ENCODE measurements at places on chromosomes 1 and 21.

- DNase-seq = no peak
Measured at GRCh38 chr1:64578270-64578973, 108.5 kb downstream of the CACHD1 start.

DNA sequence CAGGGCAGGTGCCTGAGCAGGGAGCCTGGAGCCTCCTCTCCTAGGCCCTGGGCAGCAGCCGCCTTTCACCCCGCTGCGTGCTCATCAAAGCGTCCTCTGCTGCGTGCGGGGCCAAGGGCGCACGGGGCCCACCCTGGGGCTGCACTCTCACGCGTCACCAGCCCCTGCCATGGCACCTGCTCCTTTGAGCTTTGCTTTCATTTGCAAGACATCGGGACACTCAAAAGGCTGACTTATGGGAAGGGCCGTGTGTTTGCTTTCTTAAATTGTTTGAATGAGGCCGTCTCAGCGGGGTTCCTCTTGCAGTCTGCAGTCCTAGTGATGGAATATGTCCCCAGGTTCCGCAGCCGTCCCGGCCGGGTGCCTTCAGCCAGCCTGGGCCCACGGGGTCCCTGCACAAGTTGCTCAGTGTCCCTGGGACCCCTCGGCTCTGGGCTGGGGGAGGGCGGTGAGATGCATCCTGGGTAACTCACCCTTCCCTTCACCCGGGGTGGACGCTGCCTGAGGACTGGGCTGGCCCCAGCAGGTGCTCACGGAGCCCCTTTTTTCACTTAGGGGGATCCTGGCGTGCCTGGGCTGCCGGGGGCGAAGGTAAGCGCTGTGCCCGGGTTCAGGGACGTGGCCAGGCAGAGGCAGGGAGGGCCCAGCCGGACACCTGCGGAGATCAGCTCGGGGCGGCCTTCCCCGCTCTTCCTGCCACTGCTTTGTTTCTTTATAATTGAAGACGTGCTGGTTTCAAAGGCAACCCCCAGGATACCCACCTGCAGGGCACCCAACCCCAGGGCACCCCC is 53.1 kb downstream of the SLC19A1 start:
- DNase-seq = no peak

DNA sequence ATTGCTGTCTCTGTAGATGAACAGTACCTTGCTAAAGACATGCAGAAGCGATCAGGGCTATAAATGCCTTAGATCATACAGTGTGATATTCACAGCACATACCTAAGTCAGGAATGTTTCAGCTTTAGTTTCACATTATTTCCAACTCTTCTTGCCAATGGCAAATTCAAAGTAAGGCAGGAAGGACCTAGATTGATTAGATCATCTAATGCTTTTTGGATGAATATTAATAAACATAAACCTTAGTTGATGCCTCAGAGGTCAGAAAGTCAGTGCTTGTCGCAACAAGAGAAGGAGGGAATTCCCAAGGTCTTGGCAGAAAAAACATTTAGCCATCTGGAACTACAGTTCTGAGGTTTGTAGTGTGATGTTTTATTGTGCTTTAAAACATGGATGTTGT is 122.3 kb downstream of the TNFSF18 start:
- DNase-seq = peak; percentile 74

DNA sequence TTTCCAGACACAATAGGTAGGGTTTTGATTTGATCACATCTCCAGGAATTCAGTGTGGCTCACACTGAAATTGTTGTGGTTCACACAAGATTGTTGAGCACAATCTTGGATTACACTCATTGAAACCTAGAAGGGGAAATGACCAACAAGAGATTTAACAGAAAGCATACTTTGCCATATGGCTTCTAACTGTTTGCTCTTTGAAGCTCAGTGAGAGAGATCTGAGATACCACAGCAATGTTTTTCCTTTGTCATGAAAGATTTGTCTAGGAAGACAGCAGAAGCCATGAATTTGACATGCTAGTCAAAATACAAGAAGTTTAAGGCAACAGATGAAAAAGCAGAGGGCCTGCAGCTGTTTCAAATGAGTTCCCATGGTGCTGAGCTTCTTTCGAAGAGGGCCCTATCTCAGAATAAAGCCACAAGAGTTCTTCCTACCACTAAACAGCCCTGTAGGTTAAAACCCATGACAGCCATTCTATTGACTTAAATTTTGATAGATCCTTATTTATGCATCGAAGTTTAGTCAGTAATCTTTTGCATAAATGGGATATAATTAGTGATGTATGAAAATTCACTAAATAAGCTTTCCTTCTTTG is 650.4 kb downstream of the LTN1 start:
- DNase-seq = peak; percentile 67

GRCh38 chr1:244065960-244066388 is 14.9 kb downstream of the ZBTB18 start:
- peak; percentile 91 for DNase-seq

DNA sequence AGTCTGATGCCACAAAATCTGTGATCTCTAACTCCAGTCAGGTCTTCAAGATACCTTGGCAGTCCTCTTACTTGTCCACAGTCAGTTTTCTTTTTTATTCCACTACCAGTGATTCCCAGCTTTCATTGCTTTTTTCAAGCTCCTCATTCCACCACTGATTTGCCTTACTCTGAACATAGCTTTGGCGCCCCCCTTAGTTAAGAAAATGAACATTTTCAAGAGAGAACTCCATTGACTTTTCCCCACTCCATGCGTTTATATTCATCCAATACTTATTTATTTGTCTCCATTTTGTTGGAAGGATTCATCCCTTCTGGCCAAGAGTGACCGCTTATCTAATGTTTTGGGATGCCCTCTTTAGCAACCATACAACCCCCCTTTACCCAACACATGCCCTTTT is 33.9 kb upstream of the IPO9 start:
- DNase-seq = peak; percentile 46

DNA sequence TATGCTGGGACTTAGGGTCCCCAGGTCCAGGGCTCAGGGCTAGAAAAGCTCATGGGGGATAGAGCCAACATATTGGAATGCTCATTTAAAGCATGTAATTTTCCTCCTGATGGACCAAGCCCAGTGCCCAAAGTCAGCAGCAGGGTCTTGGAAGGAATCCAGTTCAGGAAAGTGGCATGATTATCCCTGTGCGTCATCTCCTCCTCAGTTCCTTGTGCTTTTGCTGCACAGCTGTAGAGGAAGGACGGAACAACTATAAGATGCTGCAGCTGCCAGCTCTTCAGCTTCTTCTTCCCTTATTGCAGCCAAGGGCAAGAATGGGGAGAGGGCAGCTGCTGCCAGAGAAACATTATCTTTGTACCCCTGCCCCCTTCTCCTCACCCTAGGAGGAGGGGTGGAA is 58.4 kb downstream of the OVGP1 start:
- DNase-seq = no peak

- no peak for DNase-seq
Measured at GRCh38 chr1:224196813-224197600, 14.0 kb downstream of the DEGS1 start.

DNA sequence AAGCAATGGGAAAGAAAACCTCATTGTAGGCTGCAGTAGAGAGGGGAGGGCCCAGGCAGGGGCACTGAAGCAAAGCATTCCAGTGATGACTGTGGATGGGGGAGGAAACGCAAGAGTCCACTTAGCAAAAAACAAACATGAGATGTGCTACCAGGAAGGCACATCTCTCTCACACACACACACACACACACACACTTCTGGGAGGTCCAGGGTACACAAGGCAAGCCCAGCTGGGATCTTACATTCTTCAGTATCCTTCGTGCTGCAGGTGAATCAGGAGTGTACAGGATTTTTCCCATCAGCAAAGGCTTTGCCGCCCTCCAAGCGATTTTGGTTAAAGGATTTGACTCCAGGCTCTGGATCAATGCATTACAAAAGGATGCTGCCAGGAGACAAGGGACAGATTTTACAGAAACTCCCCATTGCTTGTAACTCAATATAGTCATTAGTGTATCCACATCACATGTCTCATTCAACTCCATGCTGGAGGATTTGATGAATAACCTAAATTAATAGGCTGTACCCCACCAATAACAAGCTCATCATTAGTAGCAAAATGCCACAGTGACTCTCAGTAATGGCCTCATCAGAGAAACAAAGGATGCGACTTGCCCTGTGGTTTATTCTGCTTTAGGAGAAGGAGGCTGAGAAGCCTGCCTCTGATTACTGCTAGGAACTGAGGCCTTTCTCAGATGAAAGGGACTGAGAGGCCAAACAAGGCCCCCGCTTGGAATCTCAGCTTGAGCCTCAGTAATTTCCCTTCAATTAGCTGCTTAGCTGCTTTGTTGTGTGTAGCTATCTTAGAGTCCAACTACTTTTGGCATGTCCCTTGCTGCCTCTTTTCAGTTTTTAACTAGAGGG is 41.6 kb downstream of the ABCA4 start:
- DNase-seq = no peak

DNA sequence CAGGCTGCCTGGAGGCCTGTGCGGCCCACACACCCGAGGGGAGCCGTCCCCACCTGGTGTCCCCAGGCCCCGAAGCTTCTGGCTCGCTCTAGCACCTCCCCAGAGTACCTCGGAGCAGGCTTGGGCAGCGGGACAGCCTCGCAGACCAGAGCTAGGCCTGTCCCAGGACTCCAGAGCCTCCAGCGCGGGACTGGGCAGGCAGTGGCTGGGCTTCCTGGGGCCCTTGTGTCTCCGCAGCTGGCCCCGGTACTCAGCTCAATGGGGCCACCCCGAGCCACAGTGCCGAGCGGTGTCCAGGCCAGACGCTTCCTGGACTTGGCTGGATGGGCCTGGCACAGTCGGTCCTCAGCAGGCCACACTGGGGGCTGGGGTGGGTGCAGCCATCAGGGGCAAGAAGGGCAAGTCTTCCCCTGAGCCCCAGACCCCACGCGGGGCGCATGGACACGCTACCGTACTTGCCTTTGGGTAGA is 4.9 kb downstream of the SCNN1D start:
- no peak for DNase-seq

DNA sequence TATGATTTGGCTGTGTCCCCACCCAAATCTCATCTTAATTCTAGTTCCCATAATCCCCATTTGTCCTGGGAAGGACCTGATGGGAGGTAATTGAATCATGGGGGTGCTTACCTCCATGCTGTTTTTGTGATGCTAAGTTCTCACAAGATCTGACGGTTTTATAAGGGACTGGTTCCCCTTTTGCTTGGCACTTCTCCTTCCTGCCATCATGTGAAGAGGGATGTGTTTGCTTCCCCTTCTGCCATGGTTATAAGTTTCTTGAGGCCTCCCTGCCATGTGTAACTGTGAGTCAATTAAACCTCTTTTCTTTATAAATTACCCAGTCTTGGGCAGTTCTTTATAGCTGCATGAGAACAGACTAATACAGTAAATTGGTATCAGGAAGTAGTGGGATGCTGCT is 114.1 kb downstream of the ZNF648 start:
- no peak for DNase-seq

DNA sequence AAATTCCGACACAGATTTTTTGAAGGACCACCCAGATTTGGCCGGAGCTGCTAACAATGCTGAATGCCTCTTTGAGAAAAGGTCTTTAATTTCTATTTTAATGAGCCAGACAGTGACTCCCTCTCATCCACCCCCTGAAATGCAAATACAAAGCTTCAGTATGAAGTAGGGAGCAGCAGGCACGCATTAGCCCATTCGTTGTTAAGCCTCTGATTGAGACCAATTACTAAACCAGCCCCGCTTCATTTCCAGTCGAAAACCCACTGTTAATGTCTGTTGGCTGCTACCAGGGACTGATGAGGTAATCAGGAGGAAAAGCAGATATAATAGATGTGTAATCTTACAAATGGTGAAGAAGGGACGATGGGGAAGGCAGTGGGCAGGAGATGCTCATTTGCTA is 4.8 kb upstream of the C8A start:
- no peak for DNase-seq

DNA sequence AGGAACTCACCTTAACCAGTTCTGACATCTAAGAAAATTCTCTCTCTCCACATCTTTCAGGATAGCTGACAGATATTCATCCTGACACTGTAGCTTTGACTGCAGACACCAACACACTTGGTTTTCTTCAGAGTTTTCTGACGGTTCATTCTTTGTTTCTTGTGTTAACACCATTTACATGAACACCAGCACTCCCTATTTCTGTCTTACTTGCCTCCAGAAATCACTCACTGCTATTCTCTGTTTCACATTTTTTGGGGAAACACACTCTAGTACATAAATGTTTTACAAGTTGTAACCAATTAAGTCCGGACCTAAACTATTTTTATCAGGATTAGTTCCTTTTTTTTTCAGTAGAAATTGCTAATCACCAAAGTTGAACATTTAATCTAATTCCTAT is 15.4 kb downstream of the FLVCR1 start:
- no peak for DNase-seq

- DNase-seq = peak; percentile 51
Measured at GRCh38 chr1:234887016-234887900, 241.4 kb downstream of the TOMM20 start.

- no peak for DNase-seq
Measured at GRCh38 chr1:21355956-21356355, 65.7 kb upstream of the ECE1 start.

DNA sequence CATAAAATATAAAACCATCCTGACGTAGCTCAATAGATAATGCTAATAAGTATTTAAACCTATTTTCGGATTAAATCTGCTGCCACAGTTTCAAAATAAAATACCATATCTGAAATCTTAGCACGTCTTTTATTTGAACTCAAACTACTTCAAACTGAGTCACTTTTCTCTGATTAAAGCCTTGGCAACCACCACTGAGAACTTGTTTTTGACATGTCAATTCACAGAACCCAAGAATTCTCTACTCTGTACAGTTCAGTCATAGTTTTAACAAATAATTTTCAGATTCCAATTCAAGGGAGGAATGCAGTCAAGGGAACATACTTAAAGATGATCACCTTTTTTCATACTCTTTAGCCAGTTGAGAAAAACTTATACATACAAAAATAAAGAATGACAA is 643.2 kb downstream of the KCNT2 start:
- no peak for DNase-seq

DNA sequence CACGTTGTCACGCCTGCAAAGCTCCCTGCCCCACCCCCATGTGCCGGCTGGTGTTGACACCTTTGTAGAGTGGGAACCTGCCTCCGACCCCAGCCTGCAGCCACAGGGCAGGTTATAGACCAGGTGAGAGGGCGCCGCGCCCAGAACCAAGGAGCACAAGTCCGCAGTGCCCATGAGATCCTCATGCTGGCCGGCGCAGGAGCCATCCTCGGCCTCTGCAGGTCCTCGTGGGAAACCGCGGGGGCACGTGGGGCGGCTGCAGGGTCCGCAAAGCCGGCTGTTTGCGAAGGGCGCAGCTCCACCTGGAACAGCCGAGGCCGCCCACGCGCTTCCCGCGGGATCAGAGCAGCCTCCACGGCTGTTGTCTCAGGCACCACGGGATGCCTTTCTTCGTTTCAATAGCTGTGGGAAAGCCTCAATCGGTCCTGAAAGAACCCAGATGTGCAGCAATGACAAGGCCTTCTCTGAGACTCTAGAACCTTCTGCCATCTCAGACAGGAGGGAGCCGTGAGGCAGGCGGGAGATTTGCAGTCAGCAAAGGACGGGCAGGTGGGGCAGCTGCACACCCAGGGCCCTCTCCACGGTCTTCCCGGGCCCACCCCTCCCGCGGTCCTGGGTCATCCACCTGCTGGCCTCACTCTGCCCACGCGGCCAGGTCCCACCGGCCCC is 29.9 kb downstream of the POFUT2 start:
- DNase-seq = no peak

- DNase-seq = no peak
Measured at GRCh38 chr1:168507231-168507630, 36.6 kb downstream of the XCL2 start.

Data from fibroblast of skin of right biceps (primary cell).